ENCODE measurements at places on chromosomes 7 and 10.
A peak's percentile ranks its signal among the peaks of the same experiment; 100 is the strongest.

- no peak for DNase-seq
These were observed 207.4 kb downstream of the DNAJB6 start for GRCh38 chr7:157544226-157544625.

GRCh38 chr7:120988591-120989256, at the start of gene CPED1:
TSS of gene CPED1 (plus strand) at chr7:120988711. CDS start at chr7:120989622, 911 bp downstream.
- DNase-seq, result no peak

DNA sequence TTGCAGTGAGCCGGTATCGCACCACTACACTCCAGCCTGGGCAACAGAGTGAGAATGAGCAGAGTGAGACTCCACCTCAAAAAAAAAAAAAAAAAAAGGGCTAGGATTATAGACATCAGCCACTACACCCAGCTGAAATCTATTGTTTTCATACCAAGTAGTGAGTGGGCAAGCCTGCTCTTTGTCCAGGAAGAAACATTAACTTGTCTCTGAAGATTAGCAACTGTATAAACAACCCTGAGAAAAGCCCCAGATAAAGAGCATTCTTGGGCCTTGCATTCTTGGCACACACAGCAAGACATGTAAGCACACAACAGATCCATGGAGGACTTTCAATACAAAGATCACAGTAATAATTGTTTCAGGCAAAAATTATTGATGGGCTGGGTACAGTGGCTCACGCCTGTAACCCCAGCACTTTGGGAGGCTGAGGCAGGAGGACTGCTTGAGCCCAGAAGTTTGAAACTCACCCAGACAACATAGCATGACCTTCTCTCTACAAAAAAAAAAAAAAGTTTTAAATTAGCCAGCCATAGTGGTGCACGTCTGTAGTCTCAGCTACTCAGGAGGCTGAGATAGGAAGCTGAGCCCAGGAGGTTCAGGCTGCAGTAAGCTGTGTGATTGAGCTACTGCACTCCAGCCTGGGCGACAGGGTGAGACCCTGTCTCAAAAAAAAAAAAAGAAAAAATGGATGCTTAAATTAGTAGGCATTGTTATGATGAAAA, 4.4 kb downstream of the PSPH start:
- DNase-seq, result peak; percentile 72

GRCh38 chr10:130652544-130652943, 516.4 kb downstream of the GLRX3 start:
- DNase-seq, result no peak

DNA sequence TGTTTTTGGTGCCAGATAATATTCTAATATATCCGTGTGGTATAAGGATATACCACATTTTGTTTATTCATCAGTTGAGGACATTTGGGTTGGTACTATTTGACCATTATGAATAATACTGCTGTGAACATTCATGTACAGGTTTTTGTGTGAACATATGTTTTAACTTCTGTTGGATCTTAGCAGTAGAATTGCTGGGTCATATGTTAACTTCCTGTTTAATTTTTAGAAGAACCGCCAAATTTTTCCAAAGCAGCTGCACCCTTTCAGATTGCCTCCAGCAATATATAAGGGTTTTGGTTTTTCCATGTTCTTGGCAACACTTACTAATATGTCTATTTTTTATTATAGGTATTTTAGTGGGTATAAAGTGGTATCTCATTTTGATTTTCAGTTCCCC, 22.8 kb downstream of the VPS26A start:
- no peak for DNase-seq

DNA sequence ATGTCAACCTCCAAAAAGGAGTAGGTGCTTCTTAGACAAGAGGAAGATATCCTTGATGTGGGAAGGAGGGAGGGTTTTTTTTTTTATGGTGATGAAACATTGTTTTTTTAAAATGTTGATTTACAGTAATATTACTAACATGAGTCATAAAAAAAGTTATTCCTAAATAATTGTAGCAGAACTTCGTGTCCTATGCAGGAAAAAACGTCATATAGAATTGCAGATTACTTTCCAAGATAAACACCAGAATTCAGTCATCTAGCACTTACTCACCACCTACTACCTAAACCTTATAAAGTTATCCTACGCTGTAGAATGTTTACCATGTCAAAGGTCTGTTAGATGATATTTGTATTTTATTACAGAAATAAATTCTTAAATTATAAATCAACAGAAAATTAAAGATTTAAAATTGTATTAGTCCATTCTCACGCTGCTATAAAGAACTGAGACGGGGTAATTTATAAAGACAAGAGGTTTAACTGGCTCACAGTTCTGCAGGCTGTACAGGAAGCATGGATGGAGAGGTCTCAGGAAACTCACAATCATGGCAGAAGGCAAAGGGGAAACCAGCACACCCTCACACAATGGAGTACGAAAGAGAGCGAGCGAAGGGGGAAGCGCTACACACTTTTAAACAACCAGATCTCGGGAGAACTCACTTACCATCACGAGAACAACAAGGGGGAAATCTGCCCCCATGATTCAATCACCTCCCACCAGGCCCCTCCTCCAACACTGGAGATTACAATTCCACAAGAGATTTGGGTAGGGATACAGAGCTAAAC, 105.2 kb upstream of the NEBL start:
- DNase-seq, result no peak

- no peak for DNase-seq
These were observed 36.8 kb downstream of the LRRC72 start for GRCh38 chr7:16563281-16564022.

- no peak for DNase-seq
These were observed 1.0 kb downstream of the UBTD1 start for GRCh38 chr10:97499561-97500296.

Data from AG04449 (cell line).